ENCODE measurements at places on chromosomes 5 and 9.
A peak's percentile ranks its signal among the peaks of the same experiment; 100 is the strongest.

DNA sequence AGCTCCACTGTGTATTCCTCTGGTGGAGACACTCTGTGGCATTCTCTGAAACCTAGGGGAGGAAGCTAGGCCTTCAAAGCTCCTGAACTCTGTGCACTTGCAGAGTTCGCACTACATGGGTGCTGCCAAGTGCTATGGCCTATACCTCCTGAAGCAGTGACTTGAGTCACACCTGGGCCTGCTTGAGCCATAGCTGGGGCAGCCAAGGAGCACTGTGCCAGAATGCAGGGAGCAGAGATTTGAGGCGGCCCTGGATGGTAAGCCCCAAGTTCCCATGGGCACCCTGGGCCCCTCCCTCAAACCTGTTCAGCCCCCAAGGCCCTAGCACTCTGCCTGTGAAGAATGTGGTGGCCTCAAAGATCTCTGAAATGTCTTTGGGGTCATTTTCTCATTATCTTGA is 212.9 kb downstream of the SPATA31A6 start:
- no peak for DNase-seq

DNA sequence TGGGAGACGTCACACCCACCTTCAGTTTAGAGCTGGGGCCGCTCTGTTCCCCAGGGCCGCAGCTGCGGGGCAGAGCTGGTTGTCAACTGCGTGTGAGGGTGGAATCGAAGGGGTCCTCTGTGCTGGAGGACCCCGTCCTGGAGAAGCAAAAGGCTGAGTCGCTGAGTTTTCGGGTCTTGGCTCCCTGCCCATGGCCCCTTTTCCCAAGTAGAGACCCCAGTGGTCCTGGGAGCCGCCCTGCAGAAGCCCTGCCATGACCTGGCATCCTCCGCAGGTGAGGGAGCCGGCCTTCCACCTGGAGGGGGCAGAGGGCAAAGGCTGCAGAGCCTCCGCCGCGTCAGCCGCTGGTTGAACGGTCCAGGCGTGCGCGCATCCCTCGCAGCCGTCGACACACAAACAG is 90.4 kb upstream of the COL5A1 start:
- no peak for DNase-seq

GRCh38 chr5:140219068-140219991 is 44.3 kb downstream of the CYSTM1 start:
- no peak for DNase-seq

- peak; percentile 69 for DNase-seq
Measured at GRCh38 chr5:178644826-178645545, 18.1 kb upstream of the CLK4 start.

DNA sequence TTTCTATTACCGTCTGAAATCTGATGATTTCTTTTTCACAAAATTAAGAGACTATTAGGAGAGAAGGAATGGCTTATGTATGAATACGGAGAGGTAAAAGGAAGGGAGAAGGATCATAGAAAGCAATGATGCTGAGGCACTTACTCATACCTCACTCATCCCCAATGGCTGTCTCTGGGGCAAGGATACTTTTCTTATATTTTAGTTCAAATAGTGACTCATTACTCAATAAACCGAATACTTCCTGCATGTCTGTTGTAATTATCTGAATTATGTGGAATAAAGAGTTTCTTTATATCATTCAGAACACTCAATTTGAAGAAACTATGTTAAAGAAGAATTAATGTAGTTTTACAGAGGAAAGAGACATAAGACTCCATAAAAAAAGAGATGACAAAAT is 284.5 kb upstream of the NUDT12 start:
- peak; percentile 45 for DNase-seq

DNA sequence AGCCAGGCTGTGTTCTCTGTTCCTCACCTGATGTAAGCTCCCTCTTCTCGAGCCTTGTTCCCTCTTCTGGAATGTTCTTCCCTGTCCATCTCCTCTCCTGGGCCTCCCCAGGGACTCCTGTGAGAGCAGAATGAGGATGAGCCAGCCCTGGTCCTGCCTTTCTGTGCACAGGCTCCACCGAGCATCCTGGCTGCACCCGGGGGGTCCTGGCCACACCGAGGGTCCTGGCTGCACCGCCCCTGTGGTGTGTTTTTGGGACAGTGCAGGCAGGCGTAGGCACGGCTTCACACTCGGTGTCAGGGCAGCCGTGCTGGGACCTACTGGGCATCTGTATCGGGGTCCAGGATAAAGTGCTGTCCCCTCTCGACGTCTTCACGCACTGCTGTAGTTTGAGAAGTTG is 17.8 kb downstream of the FBXW5 start:
- no peak for DNase-seq

- DNase-seq: no peak
Measured at GRCh38 chr5:76252437-76252836, 150.6 kb upstream of the IQGAP2 start.

GRCh38 chr5:135534609-135535419 is 950 bp downstream of the NEUROG1 start:
- DNase-seq: no peak

GRCh38 chr5:14004598-14005394 is 60.3 kb upstream of the DNAH5 start:
- no peak for DNase-seq

DNA sequence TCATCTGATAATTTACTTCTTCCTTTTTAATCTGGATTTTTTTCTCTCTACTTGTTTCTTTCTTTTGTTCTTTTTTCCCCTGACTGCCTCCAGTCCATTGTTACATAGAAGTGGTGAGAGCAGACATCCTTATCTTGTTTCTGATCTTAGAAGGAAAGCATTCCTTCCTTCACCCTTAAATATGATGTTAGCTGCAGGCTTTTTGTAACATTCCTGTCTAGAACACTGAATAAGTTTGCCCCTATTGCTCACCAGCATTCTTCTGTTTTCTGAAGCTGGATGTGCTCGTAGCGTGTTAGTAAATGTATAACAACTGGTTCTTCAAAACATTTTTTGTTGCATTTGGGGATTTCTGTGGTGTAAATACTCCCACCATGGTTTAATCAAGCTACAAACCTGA is 136.7 kb upstream of the NFIL3 start:
- DNase-seq: peak; percentile 64

DNA sequence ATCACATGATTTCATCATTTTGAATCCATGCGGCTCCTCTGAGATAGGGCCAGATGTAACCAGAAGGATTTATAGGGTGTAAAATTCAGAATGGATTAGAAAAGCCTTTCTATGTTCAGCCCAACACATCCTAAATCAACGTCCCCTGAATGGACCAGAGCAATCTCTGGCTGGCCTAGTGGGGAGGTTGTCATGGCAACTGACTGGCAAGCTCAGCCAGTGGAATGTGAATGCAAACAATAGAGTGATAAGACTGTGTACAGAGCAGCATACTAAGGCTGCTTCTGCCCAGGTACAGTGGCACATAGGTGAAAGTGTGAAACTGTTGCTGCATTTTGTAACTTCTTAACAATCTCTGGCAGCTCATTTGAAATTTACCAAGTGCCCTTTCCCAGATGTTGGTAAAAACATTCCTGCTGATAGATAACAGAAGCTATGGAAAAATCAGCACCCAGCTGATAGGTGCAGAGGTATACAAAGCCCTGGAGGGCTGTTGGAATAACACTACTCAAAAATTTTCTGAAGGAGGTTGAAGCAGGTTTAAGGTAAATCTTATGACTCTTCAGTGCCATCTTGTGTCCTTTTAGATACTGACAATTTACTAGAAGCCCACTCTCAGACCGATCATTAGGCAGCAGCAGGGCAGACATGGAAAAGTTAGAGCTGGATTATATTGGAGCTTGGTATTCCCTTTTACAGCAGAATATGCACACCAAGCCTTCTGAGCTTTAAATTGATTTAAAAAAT is 267.2 kb downstream of the RAB3C start:
- peak; percentile 14 for DNase-seq

- DNase-seq: no peak
Measured at GRCh38 chr9:5195463-5195862, 10.0 kb upstream of the INSL6 start.

DNA sequence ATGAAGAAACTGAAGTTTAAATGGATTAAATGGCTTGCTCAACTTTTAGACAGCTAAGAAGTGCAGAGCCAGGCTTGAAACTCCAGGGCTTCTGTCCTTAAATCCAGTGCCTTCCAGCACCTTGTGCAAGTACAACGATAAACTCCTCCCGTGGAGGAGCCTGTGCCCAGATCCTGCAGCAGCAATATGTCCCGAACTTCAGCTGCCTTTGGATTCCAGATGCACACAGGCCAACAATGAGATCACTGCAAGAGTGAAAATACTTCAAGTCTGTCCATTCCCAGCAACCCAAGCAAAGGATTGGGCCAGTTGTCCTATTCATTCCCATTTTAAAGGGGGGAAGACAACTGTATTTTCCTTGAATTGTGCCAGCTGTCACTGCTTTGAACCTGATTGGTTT is 199.6 kb downstream of the CRB2 start:
- DNase-seq: no peak

GRCh38 chr5:160966921-160967320 is 114.9 kb upstream of the ATP10B start:
- DNase-seq: no peak

GRCh38 chr5:34587355-34588241 is 68.5 kb upstream of the RAI14 start:
- DNase-seq: peak; percentile 82

GRCh38 chr9:98796364-98797101 is at the start of gene ANKS6:
ANKS6 (minus strand) TSS chr9:98796555; CDS start chr9:98796491, 64 bp downstream.
- DNase-seq: peak; percentile 78

DNA sequence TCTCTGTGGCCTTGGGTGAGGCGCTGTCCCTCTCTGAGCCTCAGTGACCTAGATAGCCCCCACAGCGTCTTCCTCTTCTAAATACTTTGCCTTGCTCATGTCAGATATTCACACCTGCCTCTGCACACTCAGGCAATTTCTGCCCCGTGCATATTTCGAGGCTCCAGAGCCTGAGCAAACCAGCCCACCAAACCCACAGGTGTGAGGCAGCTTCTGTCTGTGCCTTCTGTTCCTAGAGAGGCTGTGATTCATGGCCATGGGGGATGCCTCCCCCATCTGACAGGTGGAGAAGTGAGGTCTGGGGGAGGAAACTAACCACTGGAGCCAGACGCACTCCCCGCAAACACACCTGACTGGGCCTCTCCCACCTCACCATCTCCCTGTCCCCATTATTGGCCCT is 42.7 kb upstream of the CPLX2 start:
- no peak for DNase-seq

- DNase-seq: no peak
Measured at GRCh38 chr9:95605816-95606488, 89.2 kb upstream of the PTCH1 start.

GRCh38 chr9:81690251-81690851 is 1.0 kb upstream of the TLE1 start:
- peak; percentile 39 for DNase-seq

DNA sequence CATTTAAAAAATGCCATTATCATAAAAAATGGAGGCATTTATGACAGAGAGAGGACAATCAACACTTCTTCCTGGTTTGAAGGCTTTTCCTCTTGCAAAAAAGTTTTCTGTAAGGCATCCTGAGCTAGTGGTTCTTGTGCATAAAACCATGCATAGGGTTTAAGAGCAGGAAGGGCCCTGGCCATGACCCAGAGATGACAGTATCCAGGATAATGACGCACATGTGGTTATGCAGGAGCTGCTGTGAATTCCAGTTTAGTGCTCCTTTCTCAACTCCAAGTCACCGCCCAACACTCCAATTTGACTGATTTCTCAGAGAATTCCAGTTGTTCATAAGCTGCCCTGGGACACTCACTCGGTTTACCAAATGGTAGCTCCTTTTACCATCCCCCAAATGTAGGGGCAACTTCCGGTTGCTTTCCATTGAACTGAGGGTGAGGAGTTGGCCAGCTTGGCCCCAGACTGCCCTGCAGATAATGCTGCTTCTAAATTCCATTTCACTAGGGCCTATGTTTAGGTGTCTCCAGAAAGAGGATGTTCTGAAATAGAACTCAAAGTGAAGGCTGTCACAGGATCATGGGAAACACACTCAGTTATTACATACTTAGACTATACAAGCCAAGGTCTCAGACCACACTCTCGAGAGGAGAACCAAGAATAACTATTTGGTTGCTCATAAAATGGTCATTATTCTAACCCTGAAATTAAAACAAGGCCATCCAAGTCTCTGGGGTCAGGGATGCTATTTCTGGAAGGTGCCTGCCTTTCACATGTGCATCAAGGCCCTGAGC is 179.1 kb downstream of the SLIT3 start:
- DNase-seq: peak; percentile 88

DNA sequence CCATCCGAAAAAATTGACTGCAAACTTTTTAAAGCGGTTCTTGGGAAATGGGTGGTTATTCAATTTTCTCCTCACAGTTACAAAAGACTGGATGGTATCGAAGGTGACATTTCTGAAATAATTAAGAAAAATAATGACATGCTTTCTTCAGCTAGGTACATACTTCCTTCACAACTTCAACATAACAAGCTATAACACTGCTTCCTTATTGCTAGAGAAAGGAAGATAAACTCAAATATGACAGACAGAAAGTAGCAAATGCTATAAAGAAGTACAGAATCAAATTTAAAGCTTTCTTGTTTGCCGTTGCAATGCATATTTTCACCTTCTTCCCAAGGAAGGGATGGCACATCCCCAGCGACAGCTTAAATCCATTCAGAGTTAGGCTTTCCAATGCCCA is 93.5 kb upstream of the EFNA5 start:
- DNase-seq: no peak

GRCh38 chr9:33157960-33158842 is 8.9 kb downstream of the B4GALT1 start:
- DNase-seq: no peak

DNA sequence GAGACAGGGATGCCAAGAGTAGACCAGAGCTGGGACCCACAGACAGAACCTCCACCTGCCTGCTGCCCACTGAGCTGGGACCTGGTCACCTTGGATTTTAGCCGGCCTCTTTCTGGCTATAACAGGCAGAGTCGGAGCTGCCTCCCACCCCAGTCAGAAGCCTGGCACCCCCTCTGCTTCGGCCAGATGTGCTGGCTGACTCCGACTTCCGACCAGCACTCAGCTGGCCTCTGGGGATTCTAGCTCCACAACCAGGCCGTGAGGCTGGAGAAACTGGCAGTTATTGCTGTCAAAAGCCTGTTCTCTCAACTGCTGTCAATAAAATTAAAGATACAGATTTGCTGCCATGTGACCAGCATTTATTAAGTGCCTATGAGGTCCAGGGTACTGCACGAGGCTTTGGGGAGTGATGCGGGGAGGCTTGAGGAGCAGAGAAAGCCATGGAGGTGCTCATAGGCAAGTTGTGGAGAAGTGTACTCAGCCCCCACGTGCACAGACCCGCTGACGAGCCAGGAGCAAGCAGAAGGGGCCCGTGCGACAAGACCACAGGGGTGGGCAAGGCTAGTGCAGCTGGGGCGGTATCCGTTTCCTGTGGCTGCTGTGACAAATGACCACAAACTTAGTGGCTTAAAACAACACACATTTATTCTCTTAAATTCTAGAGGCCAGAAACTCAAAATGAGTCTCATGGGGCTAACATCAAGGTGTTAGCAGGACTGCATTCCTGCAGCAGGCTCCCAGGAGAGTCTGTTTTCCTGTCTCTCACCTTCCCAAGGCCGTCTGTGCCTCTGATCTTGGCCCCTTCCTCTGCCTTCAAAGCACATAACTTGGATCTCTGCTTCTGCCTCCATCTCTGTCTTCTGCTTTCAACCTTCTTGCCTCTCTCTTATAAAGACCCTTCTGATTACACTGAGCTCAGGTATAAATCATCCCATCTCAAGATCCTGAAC is 13.1 kb downstream of the GFI1B start:
- DNase-seq: no peak

GRCh38 chr9:109253637-109254284 is 67.1 kb downstream of the EPB41L4B start:
- DNase-seq: peak; percentile 94
